Putamen (tissue), 1 donor: ENCODE measurements at places on chromosomes 6 and 20.

- DNase-seq = no peak
Measured at GRCh38 chr6:133807501-133807900, 81.4 kb upstream of the TCF21 start.

DNA sequence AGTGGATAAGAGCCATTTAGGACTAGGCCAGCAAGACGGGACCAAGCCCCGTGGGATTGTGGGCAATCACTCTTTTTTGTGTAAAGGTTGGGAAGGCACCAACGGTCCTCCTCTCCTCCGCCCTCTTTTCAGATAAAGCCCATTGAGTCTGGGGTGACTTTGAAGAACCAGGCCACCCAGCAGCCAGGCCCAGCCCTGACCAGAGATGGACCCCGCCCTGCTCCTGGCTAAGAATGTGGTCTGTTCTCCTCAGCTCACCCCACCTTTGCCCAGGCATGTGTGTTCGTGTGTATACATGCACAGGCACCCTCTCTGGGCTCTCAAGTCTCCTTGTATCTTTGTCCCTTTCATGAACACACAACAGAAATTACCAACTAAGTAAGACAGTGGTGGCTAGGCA is 9.1 kb downstream of the SDC4 start:
- no peak for DNase-seq

GRCh38 chr20:43843096-43843964 is 71.3 kb upstream of the TOX2 start:
- no peak for DNase-seq

- no peak for DNase-seq
Measured at GRCh38 chr6:15817100-15817499, 154.3 kb upstream of the DTNBP1 start.

- no peak for DNase-seq
Measured at GRCh38 chr6:135527116-135527959, 29.8 kb upstream of the AHI1 start.
